ENCODE measurements at places on chromosomes 4 and X.
A peak's percentile ranks its signal among the peaks of the same experiment; 100 is the strongest.

GRCh38 chrX:109773374-109773773 is 40.3 kb upstream of the ACSL4 start:
- DNase-seq: no peak

- DNase-seq: no peak
These were observed 11.4 kb upstream of the CITED1 start for GRCh38 chrX:72317139-72317538.

DNA sequence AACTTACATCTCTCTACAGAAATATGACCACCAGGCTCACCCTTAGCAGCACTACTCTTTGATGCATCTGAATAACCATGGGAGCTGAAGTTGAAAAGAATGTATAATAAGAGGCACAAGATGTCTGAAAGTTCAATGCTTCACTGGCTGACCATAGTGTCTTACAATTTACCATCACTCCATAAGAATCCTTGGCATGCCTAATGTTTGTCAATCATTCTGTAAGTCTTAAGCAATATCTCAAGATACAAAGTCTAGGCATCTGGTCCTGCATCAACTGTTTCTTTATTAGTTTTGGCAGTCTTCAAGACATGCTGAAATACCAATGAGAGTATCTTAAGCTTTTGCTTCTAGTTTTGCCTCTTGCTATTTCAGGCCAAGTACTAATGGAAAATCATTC is 755.5 kb downstream of the STIM2 start:
- DNase-seq: no peak

- DNase-seq: peak; percentile 20
These were observed 806 bp upstream of the CD99L2 start for GRCh38 chrX:150899191-150899757.

DNA sequence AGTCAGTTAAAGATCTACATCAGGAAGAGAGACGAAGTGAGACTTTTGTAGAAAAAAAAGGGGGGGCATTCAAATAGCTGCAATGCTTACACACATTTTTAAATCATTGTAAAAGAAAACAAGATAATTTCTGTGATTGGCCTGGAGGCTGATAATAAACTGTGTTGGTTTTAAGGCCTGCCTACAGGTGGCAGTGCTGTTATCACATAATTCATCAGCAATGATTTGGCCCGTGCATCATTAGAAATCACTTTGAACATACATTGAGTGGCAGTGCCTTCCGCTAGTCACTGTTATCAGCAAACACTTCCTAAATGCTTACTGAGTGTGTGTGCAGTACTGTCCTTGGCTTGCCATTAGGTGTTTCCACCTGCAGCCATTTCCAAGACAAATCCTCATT is 831.9 kb downstream of the TRIML1 start:
- DNase-seq: no peak

DNA sequence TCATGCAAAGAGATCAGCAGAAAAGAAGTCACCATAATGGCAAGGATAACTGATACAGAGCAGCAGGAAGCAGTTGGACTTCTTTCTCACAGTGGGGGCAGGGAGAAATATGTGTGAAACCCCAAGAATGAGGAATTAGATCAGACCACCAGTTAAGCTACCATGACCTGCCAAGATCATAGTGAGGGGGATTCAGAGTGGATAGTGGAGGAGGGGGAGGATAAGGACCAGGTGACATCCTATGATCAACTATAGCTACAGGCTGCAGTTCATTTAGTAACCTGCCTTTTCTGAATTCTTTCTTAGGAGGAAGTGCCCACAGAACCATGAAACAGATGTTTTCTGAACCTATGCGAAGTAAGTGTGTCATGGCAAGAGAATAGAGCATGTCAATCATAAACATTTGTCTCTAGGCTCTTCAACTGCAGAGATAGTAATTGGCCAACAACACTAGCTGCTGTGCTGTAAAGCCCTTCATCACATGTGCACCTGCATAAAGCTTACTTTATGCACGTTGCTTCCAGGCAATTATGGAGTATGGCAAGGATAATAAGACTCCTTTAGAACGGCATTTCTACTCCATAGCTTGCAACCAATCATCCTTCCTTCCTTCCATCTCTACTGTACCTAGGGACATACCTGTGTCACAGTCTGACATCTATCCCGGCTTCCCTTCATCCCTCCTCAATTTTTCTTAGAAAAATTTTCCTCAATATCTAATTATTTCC is 329.7 kb downstream of the EPHA5 start:
- no peak for DNase-seq
